ENCODE measurements at places on chromosomes 16 and 17. TPM values are rescaled to one million over a fixed set of nuclear protein-coding genes. Genes with fewer than 3 reads are reported as not detected.

DNA sequence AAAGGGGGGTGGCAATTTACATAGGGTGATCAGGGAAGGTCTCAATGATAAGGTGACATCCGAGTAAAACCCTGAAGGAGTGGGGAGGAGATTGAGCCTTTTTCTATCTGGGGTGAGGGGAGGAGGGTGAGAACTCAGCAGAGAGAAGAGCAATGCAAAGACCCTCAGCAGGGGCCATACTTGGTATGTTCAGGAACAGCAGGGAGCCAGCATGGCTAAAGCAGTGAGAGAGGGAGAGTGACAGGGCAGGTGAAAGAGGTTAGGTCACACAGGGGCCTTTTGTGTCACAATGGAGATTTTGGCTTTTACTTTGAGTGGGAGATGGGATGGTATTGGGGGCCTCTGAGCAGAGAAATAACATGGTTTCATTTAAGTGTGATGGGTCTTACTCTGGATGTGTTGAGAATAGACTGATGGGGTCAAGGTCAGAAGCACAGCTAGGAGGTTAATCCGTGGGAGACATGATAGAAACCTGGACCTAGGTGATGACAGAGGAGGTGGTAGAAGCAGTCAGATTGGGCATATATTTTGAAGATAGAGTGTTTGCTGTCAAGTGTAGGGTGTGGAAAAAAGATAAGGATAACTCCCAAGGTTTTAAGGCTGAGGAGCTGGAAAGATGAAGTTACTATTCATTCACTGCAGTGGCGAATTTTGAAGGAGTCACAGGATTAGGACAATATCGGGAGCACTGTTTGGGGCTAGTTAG lies 6.2 kb downstream of the SP2 start:
- no peak for DNase-seq

DNA sequence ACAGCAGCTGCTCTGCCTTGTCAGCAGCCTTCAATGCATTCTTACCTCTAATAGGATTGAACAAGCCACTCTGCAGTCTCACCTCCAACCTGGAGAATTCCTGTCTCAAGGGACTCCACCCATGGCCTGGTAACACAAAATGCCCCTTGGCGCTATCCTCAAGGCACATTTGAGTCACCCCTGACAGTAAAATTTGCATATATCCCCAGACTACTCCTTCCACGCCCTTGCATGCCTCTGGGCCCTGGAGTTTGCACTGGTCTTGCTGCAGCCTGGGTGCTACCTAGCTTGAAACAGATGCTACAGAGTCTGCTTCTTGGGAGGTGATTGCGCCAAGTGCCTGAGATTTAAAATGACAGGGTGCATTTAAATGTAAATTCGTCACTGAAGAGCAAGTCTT lies 391.4 kb upstream of the MAF start:
- DNase-seq: no peak

VMP1 gene
- 104 TPM for polyA plus RNA-seq

STX1B gene
- 2.1 TPM for polyA plus RNA-seq

DNA sequence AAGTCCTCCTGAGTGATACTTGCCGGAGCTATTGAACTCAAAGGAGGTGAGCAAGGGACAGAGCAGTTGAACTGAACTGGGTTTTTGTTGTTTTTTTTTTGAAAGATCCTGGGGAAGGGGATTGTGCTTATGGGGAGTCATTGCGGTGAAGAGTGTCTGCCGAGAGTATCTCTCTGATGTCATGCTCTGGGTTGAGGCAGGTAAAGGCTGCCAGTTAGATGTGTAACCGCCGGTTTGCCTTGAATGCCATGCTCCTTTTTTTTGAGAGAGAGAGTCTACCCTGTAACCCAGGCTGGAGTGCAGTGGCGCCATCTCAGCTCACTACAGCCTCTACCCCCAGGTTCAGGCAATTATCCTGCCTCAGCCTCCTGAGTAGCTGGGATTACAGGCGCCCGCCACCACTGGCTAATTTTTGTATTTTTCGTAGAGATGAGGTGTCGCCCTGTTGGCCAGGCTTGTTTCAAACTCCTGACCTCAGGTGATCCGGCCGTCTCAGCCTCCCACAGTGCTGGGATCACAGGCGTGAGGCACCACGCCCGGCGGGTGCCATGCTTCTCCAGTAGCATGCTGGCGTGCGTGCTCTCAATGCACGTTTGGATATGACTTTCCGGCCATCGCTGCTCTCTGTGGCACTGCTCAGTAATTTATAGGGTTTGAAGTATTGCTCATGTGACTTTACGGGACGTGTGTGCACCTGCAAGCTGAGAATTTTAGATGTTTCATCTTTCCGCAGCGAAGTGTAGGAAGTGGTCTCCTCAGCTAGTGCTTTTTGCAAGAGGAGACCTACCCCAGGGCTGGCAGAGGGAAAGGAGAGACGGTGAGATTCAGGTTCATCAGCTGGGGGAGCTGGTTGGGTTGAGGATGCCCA lies 8.5 kb downstream of the ZC3H18 start:
- no peak for DNase-seq

GRCh38 chr17:2449486-2449885 lies 48.6 kb upstream of the MNT start:
- DNase-seq: no peak

KRT28 gene
- polyA plus RNA-seq: not detected

DNA sequence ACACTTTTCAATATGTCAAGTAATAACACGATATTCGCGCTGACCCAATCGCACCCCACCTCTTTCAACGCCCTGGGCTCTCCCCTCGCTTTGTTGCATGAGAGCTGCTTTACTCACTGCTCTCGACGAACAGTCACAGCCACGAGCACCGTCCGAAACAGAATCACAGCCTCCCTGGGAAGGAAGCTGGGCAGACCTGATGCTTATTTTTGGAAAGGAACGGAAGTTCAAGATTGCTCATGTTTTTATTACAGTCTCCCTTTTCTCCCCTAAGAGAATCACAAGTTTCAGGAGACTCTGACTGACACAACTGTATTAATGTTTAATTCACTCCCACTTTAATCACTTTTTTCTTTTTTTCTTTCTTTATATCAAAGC lies 67.8 kb downstream of the ANKRD11 start:
- no peak for DNase-seq

- no peak for DNase-seq
Measured at GRCh38 chr16:1245452-1246020, 5.0 kb downstream of the TPSAB1 start.

KRT33A gene
- not detected for polyA plus RNA-seq

- DNase-seq: no peak
Measured at GRCh38 chr16:3089717-3090592, 9.1 kb downstream of the ZSCAN10 start.

GRCh38 chr16:4309102-4309832 lies 6.6 kb upstream of the GLIS2 start:
- DNase-seq: no peak

- DNase-seq: no peak
Measured at GRCh38 chr16:11793840-11794239, 3.2 kb downstream of the ZC3H7A start.

ALOX15 gene
- 0.17 TPM for polyA plus RNA-seq

DNA sequence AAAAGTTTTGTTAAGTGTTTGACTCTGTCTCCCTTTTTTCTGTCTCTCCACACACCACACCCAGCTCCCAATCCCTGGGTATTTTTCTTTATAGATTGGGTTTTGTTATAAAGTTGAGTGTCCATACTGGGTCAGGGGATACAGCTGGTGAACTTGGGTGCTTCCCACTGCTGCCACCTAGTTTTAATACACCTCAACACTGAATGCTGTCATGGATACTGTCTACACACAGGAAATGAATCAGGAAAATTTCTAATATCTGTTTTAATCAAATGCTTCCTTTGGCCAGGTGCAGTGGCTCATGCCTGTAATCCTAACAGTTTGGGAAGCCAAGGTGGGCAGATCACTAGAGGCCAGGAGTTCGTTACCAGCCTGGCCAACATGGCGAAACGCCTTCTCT lies 5.3 kb upstream of the TAOK1 start:
- DNase-seq: no peak

NPIPB8 gene
- 1.3 TPM for polyA plus RNA-seq

DNA sequence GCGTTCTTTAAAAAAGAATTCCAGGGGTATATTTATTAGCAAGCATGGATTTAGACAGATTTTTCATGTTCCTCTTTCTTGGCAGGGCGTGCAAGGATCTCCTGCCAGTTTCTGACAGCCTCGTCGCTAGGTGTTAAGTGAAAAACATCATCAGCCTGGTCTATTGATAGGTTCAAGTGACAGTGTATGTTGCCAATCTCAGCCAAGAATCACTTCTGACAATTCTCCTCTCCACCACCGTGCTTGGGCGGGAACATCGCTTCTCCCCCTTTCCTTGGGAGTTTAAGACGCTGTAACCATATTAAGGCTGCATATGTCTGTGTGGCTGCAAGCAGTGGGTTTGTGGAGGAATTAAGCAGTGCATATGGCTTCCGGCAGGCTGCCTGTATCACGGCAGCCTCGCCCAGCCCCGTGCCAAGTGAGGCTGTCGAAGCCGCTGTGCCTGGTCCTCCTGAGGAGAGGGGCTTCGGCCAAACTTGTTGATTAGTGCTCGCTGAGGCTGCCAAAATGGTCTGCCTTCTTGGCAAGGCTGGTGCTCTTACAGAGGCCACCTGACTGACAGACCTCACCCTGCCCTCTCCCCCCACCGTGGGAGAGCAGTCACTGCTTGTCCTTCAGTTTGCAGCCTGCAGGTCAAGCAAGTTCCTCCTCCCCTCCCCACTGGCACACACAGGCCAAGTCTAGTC lies 132.2 kb upstream of the MPHOSPH6 start:
- no peak for DNase-seq

GRCh38 chr16:87424266-87424665 lies 32.1 kb downstream of the MAP1LC3B start:
- DNase-seq: no peak

GRCh38 chr17:51387986-51388385 lies 127.6 kb downstream of the UTP18 start:
- DNase-seq: no peak

DNA sequence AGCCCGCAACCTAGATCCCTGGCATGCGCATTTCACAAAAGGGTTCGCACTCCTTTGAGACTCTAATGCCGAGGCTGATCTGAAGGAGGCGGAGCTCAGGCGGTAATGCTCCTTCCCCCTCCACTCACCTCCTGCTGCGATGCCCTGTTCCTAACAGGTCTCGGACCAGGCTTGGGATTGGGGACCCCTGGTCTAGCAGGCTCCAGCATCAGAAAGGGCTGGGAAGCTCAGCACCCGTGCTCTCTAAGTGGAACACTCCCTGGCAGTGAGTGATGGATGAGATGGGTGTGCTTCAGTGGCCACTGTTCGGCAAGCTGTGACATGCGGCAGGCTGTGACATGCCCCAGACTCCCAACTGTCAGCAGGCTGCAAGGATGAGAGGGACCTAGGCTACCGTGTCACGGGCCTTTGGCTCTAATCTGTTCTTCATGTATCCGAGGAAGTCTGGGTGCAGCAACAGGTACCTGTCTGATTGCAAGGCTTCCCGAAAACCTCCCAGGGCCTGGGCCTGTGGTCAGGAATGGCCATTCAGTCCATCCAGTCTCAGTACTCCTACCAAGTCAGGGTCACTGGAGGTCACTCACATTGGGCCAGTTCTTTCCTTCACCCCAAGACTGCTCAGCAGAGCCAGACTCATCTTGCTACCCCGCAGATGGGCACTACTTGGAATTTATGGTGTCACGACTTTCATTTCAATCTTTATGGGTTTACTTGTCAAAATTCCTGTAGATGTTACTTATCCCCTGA lies 1.3 kb upstream of the ST6GALNAC2 start:
- DNase-seq: no peak

SLFN14 gene
- 0.32 TPM for polyA plus RNA-seq

GRCh38 chr16:56357765-56358322 lies 67.5 kb downstream of the AMFR start:
- DNase-seq: no peak

DNA sequence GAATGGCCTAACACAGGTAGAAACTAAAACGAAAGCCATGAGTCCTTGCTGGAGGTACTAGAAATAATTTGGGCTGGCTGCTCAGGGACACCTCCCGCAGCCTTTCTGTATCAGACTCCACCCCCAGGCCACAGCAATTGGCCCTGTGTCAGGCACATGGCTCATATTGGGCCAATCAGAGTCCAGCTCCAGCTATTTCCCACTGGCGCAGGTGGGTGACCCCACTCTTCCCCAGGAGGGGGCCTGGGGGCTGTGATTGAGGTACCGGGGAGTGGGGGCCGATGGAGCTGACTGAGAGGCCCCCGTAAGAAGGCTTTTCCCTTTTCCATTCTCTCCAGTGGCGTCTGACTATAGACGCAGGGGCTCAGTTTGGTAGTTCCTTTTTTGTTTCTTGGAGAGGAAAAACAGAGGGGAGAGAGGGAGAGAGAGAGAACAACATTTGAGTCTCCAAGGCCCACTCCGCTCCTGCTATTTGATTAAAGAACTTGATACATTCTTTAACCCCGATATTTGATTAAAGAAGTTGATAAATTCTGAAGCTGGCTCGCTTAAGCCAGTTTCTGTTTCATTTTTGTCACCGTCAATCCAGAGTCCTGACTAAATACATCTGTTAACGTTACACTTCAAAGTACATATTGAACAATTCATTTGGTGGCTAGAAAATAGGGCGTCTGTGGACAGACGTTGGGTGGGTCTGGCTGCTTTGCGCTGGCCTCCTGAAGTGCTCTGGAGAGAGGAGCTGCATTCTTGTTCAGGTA lies 26.3 kb downstream of the FOXL1 start:
- DNase-seq: no peak

- DNase-seq: no peak
Measured at GRCh38 chr17:82495844-82496528, 23.5 kb upstream of the FOXK2 start.

GRCh38 chr16:72884037-72884436 lies 163.9 kb downstream of the ZFHX3 start:
- no peak for DNase-seq

GRCh38 chr17:70080541-70081347 lies 5.7 kb downstream of the KCNJ16 start:
- DNase-seq: no peak

DNA sequence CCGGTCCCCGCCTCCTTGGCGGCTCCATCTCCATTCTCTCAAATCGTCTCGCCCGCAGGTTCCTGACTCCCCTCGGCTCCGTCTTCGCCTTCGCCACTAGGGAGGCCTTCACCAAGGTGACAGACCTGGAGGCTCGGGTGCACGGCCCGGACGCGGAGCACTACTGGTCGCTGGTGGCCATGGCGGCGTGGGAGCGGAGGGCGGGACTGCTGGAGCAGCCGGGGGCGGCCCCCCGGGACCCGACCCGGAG lies 862 bp downstream of the GLTPD2 start:
- DNase-seq: no peak

SPATA32 gene
- 0.19 TPM for polyA plus RNA-seq

GRCh38 chr16:1330260-1330914 lies 3.1 kb upstream of the BAIAP3 start:
- no peak for DNase-seq

TLCD2 gene
- 6.2 TPM for polyA plus RNA-seq

RHBDF1 gene
- 28.8 TPM for polyA plus RNA-seq

DNA sequence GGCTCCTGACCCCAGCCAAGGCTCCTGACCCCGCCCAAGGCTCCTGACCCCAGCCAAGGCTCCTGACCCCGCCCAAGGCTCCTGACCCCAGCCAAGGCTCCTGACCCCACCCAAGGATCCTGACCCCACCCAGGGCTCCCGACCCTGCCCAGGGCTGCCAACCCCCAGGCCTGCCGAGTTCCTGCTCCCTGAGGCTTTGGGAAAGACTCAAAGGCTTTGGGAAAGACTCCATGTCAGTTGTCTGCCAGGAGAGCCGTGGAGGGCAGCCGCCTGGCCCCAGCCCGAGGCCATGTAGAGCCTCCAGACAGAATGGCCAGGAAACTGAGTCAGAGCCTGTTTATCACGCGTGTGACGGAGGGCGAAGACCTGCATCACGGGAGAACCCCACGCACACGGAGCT lies 21.1 kb downstream of the CBFA2T3 start:
- DNase-seq: no peak

CHRNE gene
- polyA plus RNA-seq: 2.7 TPM

GRCh38 chr16:10252155-10252554 lies 69.9 kb upstream of the GRIN2A start:
- DNase-seq: no peak

Data from right renal pelvis (tissue), 4 donors.